ENCODE measurements at places on chromosomes 7 and 10. TPM values are rescaled to one million over a fixed set of nuclear protein-coding genes. Genes with fewer than 3 reads are reported as not detected.

DNA sequence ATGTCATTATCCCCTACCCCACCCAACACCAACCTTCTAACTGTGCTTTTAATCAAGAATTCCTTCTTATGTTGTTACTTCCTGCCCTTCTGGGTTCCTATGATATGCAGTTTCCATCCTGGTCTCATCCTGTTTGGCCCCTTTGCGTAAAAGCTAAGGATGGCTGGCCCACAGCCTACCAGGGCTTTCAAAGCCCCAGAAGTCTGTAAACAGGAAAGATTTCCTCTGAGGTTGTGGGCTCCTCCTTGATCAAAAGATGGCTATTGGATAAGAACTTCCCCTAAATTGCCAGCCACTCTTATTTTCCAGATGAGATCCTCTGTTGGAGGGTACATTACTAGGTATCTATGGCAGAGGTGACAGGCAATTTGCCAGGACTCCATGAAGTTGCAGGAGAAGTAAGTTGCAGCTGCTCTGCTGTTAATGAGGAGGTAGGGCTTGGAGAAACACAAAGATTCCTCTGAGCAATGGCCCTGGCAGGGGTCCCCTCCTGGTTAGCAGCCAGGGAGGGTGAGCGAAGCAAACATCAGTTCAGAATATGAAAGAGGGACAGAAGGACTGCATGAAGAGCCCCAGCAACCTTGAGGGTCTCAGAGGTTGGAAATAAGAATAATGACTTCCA lies 32.1 kb downstream of the NRP1 start:
- peaks cover 34% of the 10 kb centered on the region for H3K4me1 ChIP-seq
- no peaks in the 10 kb centered on the region for H3K27me3 ChIP-seq
- no peak overlapping the region for H3K4me3 ChIP-seq
- H3K36me3 ChIP-seq = peaks cover 5% of the 10 kb centered on the region

- H3K4me3 ChIP-seq = no peak overlapping the region
- DNase-seq = no peak
- no peak overlapping the region for H3K27ac ChIP-seq
- no peaks in the 10 kb centered on the region for H3K27me3 ChIP-seq
- no peaks in the 10 kb centered on the region for H3K4me1 ChIP-seq
These were observed 237.5 kb upstream of the MKLN1 start for GRCh38 chr7:131090188-131090587.

- H3K4me1 ChIP-seq = no peaks in the 10 kb centered on the region
- no peak for DNase-seq
- no peak overlapping the region for H3K4me3 ChIP-seq
These were observed 17.7 kb downstream of the NPY start for GRCh38 chr7:24301703-24302102.

DNA sequence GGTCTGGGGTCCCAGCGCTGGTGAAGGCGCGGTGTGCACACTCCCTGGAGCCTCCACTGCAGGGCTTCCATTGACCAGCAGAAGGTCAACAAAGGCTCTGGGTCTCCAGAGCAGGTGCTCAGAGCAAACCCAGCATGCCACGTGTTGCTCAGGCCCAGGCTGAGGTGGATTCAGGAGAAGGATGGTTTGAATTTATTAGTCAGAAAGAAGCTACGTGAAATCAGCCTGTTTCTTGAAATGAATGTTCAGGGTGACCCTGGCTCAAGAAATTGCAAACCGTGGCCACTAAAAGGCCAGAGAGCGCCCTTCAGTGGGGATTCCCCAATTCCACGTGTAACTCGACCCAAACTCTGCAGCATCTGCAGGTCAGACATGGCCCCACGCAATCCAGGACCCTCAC lies 82.7 kb upstream of the PFKP start:
- H3K36me3 ChIP-seq = no peaks in the 10 kb centered on the region
- H3K4me1 ChIP-seq = peaks cover 10% of the 10 kb centered on the region

GRCh38 chr7:149573519-149573918 lies 75.9 kb upstream of the ZNF746 start:
- DNase-seq = no peak
- H3K36me3 ChIP-seq = no peaks in the 10 kb centered on the region
- no peak overlapping the region for H3K27ac ChIP-seq
- H3K4me1 ChIP-seq = no peaks in the 10 kb centered on the region
- no peak overlapping the region for H3K4me3 ChIP-seq

GRCh38 chr10:101762736-101763135 lies 13.2 kb downstream of the FGF8 start:
- H3K4me1 ChIP-seq = no peaks in the 10 kb centered on the region
- no peak overlapping the region for H3K27ac ChIP-seq
- H3K4me3 ChIP-seq = no peak overlapping the region
- DNase-seq = no peak
- peaks cover 25% of the 10 kb centered on the region for H3K27me3 ChIP-seq
- H3K36me3 ChIP-seq = no peaks in the 10 kb centered on the region

SFTPA1 gene
- total RNA-seq = not detected

RGR gene
- total RNA-seq = not detected
